Fibroblast of skin of abdomen (primary cell): ENCODE measurements at places on chromosomes 13 and 19.
A peak's percentile ranks its signal among the peaks of the same experiment; 100 is the strongest.

GRCh38 chr13:75945841-75946482, 309.8 kb downstream of the LMO7 start:
- no peak for DNase-seq

- no peak for DNase-seq
These were observed 2.7 kb downstream of the ARGLU1 start for GRCh38 chr13:106565127-106565775.

DNA sequence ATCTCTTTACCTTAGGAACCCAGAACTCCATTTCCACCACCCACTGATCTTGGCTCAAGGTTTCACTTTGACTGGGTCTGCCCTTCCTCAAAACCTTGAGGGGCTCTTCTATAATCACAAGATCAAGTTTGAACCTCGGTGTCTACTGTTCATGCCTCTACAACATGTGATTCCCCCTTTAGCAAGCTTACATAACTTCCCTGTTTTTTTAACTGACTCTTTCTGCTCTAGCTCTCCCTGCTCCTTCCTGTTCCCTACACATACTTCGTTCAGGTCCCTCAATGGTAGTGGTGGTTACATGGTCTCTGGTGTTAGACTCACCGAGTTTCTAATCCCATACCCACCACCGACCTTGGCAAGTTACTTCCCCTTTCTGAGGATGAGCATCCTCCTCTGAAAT, 26.7 kb downstream of the CEACAM8 start:
- no peak for DNase-seq

- peak; percentile 12 for DNase-seq
These were observed 23.5 kb upstream of the CCL25 start for GRCh38 chr19:8028951-8029491.

DNA sequence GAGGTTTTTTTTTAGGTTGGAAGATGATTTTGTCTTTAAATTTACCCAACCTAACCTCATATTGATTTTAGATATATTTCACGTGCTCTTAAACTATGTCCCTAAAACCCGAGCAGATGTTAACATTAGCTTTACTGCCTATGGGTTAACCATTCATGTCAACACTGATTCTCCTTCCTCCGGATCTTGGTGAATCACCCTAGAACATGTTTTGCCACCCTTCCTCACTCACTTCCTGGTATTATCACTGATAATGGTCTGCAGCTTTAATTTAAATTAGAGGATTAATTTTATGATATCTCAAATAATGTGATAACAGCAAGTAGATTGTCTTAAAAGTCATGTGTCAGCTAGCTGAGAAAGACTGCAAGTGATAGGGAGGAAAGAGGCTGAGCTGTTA, 31.9 kb downstream of the HTR2A start:
- DNase-seq = no peak

- peak; percentile 43 for DNase-seq
These were observed 235.9 kb downstream of the KLF12 start for GRCh38 chr13:73898276-73898675.

GRCh38 chr13:25689539-25689938, 317.8 kb downstream of the ATP8A2 start:
- DNase-seq = no peak

DNA sequence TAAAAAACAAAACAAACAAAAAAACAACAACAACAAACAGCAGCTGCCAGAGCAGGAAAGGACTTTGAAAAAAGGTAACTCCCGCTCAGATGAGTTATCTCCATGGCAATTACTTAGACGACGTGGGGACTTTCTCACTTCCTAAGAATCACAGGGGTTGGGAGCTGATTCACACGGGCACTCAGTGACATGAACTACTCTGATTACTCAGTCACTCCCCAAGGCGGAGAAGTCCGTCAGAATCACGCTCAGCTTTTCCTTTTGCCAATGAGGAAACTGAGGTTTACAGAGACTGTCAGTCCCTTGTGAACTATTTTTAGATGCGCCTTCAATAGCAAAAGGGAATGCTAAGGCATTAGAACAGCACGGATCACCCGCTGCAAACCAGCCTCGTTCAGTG, 32.3 kb upstream of the MATK start:
- peak; percentile 5 for DNase-seq

- no peak for DNase-seq
These were observed 36.7 kb upstream of the USPL1 start for GRCh38 chr13:30580852-30581502.

GRCh38 chr19:1599460-1599846, 5.8 kb downstream of the UQCR11 start:
- no peak for DNase-seq

- no peak for DNase-seq
These were observed 144.4 kb downstream of the ZNF675 start for GRCh38 chr19:23542562-23542961.

GRCh38 chr13:39197647-39198007, 159.4 kb downstream of the NHLRC3 start:
- DNase-seq = no peak

- no peak for DNase-seq
These were observed 19.0 kb downstream of the UPF1 start for GRCh38 chr19:18850471-18851375.

DNA sequence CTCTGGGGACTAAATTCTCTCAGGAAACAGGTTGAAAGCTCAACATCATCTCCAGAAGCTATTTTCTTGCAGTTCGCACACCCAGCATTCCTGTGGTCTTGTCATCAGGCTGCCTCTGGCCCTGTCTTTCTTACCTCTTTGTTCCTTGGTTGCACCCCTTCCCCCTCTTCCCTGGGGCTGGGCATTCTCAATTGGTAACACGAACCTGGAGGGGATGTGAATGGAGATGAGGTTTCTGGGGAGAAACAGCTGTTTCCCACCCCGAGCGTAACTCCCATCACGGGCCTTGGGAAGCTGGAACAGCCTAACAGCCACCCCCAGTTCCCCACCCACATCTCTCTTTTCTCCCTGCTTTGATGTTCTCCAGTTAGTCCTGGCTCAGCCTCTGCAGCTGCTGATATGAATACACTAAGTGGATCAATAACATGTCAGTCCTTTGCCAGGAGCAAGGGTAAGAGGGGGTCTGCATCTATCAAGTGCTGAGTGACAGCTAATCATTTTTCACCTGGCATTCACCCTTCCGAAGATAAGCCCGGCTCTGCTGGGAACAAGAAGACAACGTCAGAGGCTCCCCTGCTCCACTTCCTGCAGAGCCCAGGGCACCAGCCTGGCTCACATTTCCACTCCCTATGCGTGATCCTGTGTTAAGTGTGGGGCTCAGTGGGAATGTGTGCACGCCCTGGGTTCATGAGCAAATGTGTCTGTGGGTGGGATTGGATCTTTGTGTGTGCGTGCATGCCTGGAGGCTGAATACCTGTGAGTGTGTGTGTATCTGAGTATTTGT, 74.0 kb upstream of the KCTD15 start:
- DNase-seq = no peak

DNA sequence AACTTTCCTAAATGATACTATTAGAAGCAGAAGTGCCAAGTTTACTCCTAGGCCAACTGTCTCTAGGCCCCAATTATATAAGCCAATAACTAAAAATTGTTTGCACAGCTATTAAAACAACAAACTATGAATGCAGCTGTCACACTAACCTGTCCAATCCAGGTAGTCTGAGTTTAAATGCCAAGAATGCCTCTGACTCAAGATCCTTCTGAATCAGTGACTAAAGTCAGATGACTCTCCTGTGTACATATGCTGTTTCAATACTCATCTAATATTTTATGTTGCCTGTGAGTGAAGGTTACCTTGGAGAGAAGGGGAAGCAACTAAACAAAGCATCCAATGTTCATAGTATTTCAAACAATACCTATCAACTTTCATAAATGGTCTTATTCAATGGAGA, 257.0 kb downstream of the ENOX1 start:
- no peak for DNase-seq

DNA sequence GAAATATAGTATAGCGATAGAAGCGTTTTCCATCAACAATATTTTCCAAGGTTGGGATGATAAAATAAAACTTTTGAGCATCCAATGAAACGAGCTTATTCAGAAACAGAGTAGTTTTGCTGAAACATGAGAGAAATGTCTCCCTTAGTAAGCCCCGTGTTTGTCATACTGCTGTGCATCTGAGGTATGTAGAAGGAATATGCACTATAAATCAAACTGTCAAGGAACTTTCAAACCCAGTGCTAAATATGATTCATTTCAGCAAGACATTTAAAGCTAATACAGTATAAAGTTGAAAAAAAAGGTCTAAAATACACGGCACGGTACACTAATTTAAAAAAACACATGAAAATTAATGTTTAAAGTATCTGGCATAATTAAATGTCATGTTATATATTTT, 546.2 kb downstream of the SLITRK5 start:
- DNase-seq = peak; percentile 25

GRCh38 chr13:56864451-56864850, 276.3 kb upstream of the PRR20A start:
- no peak for DNase-seq

DNA sequence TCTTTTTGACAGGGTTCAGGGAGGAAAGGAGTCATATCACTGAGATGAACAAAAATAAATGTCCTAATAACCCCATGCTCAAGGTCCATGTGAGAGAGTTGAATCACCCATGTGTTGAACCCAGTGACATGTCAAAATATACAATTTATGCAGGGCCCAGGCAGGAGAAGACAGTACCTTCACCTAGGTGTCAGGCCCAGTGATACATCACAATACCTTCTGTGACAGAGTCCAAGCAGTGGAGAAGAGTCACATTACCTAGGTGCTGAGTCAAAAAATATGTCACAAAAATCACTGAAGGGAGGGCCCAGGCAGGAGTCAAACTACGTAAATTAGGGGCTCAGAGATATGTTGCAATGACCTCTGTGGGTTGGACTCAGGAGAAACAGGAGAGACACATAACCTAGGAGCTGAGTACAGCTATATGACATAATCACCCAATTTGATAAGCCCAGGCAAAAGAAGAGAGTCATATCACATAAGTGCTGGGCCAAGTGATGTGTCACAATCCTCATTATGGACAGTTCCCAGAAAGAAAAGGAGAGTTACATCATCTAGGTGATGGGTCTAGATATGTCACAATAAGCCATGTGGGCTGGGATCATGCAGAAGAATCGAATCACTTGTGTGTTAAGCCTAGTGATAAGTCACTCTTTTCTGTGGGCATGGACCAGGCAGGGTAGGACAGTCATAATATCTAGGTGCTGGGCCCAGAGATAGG, 13.8 kb upstream of the ZNF724 start:
- no peak for DNase-seq

DNA sequence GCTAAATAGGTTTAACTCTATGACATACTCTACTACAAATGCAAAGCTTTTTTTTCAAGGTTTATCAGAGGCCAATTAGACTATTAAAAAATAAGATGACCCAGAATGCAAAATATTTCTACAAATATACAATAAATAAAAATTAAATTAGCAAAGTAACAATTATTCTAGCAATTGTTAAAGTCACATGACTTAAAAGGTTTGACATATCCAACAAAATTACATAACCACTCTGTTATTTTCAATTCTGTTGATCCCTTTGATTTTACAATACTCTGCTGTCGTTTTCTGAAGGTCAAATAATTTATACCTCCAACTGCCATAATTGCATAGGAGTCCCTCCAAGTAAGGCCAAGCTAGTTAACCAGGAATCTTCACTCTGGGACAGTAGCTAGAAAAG, 292.6 kb upstream of the MIR17HG start:
- no peak for DNase-seq

DNA sequence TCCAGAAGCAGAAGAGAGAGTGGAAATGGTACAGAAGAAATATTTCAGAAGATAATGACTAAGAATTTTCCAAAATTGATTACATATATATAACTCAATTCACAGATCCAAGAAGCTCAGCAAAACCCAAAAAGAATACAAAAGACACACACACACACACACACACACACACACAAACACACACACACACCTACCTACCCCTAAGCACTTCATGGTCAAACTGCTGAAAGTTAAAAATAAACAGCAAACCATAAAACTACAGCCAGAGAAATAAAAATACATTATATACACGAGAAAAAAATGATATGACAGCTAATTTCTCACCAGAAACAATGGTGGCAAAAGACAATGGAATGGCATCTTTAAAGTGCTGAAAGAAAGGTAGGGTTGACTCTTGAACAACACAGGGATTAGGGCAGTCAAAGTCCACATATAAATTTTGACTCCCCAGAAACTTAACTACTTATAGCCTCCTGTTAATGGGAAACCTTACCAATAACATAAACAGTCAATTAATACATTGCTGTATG, 49.2 kb downstream of the DIAPH3 start:
- DNase-seq = no peak

- DNase-seq = peak; percentile 65
These were observed 62.3 kb downstream of the ITGBL1 start for GRCh38 chr13:101514695-101515275.

GRCh38 chr19:9130965-9131364, 4.2 kb upstream of the OR7G3 start:
- no peak for DNase-seq

DNA sequence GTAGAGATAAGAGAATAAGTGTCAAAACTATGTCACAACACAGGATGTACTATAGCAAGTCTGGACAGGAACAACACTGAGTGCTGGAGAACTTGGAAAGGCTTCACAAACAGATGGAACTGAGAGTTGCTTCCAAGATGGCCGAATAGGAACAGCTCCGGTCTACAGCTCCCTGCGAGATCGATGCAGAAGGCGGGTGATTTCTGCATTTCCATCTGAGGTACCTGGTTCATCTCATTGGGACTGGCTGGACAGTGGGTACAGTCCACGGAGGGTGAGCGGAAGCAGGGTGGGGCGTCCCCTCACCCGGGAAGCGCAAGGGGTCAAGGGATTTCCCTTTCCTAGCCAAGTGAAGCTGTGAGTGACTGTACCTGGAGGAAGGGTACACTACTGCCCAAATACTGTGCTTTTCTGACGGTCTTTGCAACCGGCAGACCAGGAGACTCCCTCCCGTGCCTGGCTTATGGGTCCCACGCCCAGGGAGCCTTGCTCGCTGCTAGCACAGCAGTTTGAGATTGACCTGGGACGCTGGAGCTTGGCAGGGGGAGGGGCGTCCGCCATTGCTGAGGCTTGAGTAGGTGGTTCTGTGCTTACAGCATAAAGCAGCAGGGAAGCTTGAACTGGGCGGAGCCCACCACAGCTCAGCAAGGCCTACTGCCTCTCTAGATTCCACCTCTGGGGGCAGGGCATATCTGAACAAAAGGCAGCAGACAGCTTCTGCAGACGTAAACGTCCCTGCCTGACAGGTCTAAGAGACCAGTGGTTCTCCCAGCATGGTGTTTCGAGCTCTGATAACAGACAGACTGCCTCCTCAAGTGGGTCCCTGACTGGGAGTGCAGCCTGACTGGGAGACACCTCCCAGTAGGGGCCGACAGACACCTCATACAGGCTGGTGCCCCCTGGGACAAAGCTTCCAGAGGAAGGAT, 46.0 kb downstream of the USP12 start:
- no peak for DNase-seq

DNA sequence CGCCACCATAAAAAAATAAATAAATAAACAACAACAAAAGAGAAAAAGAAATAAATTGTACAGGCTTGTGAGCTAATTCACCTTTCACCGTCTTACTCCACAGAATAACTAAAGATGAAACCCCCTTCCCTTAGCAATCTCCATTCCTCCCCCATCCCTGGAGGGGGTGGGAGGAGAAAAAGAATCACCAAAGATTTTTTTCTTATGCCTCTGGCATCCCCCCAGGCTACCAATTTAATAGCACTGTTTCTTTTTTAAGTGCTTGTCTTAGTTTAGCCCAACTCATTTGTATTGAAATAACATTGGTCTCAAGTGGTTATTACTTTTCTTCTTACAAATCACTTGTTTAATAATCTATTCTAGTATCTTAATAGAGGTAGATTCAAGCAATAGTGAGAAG, 23.9 kb upstream of the KLF5 start:
- no peak for DNase-seq

- DNase-seq = no peak
These were observed 7.8 kb downstream of the ZNF600 start for GRCh38 chr19:52778811-52779210.
